Astrocyte of the spinal cord (primary cell): ENCODE measurements at places on chromosomes 16 and 17.
A peak's percentile ranks its signal among the peaks of the same experiment; 100 is the strongest.

DNA sequence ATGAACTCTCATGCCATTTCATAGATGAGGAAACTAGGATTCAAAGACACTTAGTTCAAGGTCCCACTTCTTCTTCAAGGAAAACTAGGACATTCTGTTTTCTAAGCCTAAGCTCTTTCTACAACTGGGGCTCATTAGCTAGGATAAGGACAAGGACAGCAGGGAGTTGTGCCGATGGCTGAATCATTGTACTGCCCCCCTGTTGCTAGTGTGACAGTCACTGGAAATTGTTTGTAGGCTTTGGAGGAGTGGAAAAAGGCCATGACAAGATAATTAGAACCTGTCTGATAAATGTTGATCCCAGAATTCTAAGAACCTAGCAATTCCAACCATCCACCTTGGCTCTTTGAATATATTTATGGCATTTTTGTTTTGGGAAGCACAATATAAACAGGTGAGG is 445.7 kb downstream of the CDH8 start:
- no peak for DNase-seq

DNA sequence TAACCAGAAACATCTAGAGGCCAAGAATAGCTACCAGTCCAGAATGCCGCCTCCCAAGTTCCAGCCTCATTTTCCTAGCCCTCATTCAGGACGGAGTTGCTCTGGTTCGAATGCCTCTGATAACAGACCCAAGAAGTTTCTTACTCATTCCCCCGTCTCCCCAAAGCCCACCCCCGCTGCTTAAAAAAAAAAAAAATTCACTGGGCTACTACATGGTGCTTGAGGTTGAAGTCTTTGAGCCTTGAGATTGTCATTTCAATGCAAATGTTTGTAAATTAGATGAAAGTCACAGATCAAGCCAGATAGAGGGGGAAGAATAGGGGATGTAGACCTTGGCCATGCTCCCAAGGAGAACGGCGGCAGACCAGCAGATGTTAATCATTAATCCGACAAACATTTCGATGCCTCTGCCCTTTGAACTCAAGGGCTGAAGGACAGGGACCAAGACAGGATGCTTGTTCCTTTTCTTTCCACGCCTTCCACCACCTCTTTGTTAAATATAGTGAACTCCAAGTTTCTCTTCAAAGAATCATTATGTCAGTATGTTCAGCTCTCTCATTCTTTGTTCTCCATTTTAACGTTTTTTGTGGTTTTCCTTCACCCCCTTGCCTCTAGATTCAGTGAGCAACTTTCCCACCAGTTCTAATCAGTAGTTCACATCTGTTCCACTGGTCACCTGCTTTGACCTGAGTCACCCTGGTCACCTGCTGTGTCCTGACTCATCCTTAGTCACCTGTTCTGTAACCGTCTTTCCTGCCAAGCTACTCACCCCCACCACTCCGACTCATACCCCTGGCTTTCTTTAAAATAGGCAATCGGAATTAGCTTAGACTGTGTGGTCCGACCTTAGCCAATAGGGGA is 190.3 kb downstream of the CPPED1 start:
- DNase-seq = peak; percentile 78

- peak; percentile 74 for DNase-seq
These were observed 79.0 kb downstream of the RPA1 start for GRCh38 chr17:1908699-1909309.

DNA sequence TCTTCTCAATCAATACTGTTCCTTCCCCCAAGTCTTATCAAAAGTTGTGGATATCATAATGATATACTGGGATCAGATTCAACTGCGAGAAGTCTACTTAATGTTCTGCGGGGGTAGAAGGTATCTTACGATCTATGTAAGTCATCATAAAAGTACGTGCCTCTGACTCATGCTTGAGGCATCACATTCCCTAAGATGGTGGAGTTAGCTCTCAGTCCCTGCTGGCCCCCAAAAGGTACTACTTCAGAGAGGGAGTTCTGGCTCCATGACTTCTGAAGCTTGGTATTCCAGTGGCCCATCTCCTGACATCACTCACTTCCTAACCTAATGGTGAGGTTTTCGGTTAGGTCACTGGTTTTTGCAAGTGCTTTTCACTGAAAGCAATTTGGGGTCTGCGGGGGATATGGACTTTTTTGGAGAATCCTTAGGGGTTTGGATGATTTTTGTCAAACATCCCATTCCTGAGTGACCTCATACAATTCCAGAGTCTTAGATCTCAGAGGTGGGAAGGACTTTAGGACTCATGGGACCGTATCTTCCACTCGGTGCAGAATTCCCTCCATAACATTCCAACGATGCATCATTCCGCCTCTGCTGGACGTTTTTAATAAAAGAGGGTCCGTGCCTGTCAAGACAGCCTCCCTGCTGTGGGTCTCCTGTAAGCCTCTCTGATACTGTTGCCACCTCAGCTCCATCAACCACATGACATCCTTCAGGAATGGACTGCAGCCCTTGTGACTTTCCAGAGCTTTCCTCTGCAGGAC is 74.3 kb downstream of the DYNLRB2 start:
- peak; percentile 85 for DNase-seq

GRCh38 chr17:50508573-50509460 is 578 bp downstream of the MYCBPAP start:
- no peak for DNase-seq
